Neural crest cell (in vitro differentiated cells): ENCODE measurements at places on chromosomes 4 and X. TPM values are rescaled to one million over a fixed set of nuclear protein-coding genes. Genes with fewer than 3 reads are reported as not detected.

DNA sequence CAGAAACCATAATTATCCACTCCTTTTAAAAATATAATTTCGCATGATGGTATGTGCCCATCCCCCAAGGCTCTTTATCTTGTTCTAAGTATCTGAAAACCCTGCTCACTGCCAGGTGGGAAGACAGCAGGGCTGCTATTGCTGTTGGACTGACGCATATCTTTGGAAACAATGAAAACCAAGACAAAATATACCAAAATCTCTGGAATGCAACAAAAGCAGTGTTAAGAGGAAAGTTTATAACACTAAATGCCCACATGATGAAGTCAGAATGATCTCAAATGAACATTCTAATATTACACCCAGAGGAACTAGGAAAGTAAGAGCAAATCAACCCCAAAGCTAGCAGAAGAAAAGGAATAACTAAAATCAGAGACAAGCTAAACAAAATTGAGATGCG is 162.0 kb downstream of the FAM47B start:
- H3K4me3 ChIP-seq, result no peak overlapping the region
- H3K4me1 ChIP-seq, result no peaks in the 10 kb centered on the region
- H3K36me3 ChIP-seq, result no peaks in the 10 kb centered on the region

LRP2BP gene
- 0.07 TPM in 1 of 2 replicates, not detected in the other for total RNA-seq

GRCh38 chrX:15866147-15866546 is 11.5 kb upstream of the AP1S2 start:
- no peak overlapping the region for H3K27ac ChIP-seq
- no peaks in the 10 kb centered on the region for H3K27me3 ChIP-seq
- H3K4me3 ChIP-seq, result no peak overlapping the region
- H3K36me3 ChIP-seq, result no peaks in the 10 kb centered on the region

GRCh38 chr4:66629927-66630326 is 915.4 kb downstream of the CENPC start:
- H3K4me3 ChIP-seq, result no peak overlapping the region
- no peaks in the 10 kb centered on the region for H3K27me3 ChIP-seq
- H3K4me1 ChIP-seq, result peaks cover 4% of the 10 kb centered on the region
- no peak for DNase-seq
- H3K36me3 ChIP-seq, result no peaks in the 10 kb centered on the region

- H3K27ac ChIP-seq, result no peak overlapping the region
- DNase-seq, result no peak
- peaks cover 12% of the 10 kb centered on the region for H3K36me3 ChIP-seq
- H3K4me1 ChIP-seq, result no peaks in the 10 kb centered on the region
Measured at GRCh38 chr4:126583509-126583908, 1049.2 kb upstream of the INTU start.

- no peak for DNase-seq
- H3K36me3 ChIP-seq, result peaks cover 2% of the 10 kb centered on the region
- H3K4me1 ChIP-seq, result peaks cover 3% of the 10 kb centered on the region
- H3K4me3 ChIP-seq, result no peak overlapping the region
- no peak overlapping the region for H3K27ac ChIP-seq
Measured at GRCh38 chr4:3879681-3880614, 113.8 kb downstream of the ADRA2C start.

HPRT1 gene
- 20.3 and 26.6 TPM in 2 replicates for total RNA-seq

DNA sequence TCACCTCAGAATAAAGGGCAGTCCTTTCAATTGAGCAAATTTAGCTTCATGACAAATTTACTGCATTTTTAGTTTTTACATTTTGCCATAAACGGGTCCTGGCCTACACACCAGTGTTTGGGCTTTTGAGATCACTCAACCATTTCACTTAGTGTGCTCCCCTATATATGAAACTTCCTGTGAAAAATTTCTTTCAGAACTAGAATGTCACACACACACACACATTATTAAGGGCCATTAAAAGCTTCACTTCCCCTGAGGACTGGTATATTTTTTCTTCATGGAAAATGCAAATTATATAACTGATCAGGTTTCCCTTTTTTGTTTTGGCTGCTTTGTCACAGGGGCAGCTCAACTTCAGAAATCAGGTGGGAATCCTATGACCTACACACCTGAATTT is 206.5 kb downstream of the ENOX2 start:
- DNase-seq, result no peak
- H3K36me3 ChIP-seq, result no peaks in the 10 kb centered on the region
- no peak overlapping the region for H3K4me3 ChIP-seq
- no peaks in the 10 kb centered on the region for H3K27me3 ChIP-seq
- no peaks in the 10 kb centered on the region for H3K4me1 ChIP-seq
- H3K27ac ChIP-seq, result no peak overlapping the region

TRIM75 gene
- not detected in 2 replicates for total RNA-seq

DNA sequence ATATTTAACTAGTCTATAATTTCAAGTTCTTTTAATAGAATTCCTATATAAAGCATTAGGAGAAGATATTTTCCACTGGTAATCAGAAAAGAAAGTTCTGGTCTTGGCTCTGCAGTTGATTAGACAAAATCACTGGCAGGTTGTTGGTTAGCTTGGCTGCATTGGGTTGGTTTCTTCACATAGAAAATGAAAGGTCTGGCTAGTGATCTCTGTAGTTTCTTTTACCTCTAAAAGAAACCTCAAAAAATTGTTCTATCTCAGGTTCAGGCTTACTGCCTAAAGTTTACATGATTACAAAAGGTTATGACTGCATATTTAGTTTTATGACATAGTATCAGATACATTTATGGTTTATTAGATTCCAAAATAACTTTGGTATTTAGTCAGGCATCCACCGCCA is 95.8 kb upstream of the NAP1L5 start:
- no peak overlapping the region for H3K4me3 ChIP-seq
- peaks cover 24% of the 10 kb centered on the region for H3K4me1 ChIP-seq
- H3K27ac ChIP-seq, result no peak overlapping the region
- no peak for DNase-seq
- H3K27me3 ChIP-seq, result no peaks in the 10 kb centered on the region
